ENCODE measurements at places on chromosomes 7 and 10.

GRCh38 chr7:42734568-42734967 is 177.3 kb downstream of the C7orf25 start:
- no peak for DNase-seq

DNA sequence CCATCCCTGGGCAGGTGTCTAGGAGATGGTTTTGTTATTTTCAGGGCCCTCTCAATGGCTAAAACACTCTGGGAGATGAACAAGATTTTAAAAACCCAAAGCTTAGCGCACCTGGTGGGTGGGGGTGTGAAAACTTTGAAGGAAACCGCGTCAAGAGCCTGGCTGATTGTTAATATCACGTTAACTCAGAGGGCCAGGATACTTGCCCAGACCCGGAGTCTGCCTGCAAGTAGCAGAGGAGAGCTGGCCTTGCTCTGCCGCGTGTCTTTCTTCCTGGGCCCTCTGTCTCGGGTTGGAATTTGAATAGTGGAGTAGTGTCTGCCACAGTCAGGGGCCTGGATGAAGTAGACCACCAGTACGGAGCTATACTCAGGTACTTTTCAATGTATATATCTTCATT is 1.1 kb downstream of the MGMT start:
- no peak for DNase-seq

DNA sequence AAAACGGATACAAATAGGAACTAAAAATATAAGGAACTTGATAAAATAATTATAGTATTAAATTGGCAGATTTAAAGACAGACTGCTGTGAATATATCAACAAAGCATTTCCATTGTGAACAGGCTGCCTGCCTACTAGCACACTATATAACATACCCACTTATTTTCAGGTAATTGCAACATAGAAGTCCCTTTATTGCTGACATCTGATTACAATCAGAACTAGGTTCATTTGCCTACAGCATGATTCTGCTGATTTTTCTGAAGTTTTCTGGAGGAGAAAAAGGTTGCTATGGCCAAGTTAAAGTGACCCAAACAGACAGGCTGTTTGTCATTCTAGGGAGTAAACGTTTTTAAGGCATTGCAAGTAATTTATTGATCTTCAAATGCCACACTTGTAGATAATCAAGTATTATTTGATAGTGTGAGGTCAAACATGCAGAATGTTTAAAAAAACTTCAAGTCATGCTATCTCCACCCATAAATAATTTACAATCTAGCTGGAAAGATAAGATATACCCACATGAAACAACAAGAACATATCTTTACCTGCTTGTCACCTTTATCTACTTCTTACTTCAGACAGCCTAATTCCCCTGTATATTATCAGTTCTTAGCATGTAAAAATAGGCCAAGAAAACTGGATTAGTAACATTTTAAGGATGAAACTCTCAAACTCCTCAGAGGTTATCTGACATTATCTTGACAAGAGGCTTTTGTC is 40.5 kb downstream of the MTPN start:
- DNase-seq = no peak

GRCh38 chr10:133032976-133033741 is 54.6 kb upstream of the ADGRA1 start:
- DNase-seq = no peak

Measured in stimulated activated CD8-positive, alpha-beta memory T cell treated with anti-CD3 and anti-CD28 coated beads, Interleukin-7, amount 100 ng/mL, for 48 hours (primary cell).